ENCODE measurements at places on chromosomes 7 and 10. TPM values are rescaled to one million over a fixed set of nuclear protein-coding genes. Genes with fewer than 3 reads are reported as not detected.

- no peak for DNase-seq
These were observed 46.8 kb upstream of the STEAP1B start for GRCh38 chr7:22546769-22547168.

DNA sequence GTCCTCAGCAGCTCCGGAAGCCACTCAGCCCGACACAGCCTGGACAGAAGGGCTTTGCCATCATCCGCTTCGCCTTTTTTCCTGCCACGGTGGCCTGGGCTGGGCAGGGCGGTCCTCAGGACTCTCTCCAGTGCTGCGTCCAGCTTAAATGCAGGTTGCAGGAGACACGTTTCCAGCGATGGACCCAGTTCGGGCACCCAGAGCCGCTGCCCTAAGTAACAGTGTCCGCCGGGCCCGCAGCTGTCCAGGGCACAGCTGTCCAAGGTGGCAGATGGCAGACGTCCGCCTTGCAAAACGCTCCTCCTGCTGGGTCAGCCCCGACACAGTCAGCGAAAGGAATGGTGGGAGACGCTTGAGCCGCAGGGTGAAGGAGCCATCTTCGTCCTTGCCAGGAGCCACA lies 37.0 kb upstream of the FOXL3 start:
- no peak for DNase-seq

The CFAP70 gene
- total RNA-seq: 0.78 TPM

The VSIR gene
- 11.7 TPM for total RNA-seq

DNA sequence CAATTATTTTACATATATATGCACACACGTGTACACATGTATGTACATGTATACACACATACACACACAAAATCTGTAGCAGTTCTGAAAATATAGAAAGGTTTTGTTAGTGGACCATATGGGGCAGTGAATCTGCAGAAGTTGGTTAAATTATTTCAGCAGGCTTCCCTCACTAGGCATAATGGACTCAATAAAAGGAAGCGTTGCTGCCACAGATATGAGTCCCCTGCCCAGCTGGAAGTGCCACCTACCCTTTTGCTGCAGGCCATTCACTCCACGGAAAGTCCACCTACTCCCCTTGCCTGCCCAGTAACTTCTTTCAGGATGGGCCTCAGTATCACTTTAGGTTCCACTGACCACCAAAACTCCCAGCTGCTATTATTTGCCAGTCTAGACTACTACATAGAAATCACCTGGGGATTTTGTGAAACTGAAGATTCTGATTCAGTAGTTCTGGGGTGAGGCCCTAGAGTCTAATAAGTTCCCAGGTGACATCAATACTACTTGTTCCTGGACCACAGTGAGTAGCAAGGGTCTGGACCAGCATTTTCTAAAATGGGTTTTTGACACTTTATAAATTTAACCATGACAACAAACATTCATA lies 29.3 kb upstream of the CROT start:
- DNase-seq: no peak

DNA sequence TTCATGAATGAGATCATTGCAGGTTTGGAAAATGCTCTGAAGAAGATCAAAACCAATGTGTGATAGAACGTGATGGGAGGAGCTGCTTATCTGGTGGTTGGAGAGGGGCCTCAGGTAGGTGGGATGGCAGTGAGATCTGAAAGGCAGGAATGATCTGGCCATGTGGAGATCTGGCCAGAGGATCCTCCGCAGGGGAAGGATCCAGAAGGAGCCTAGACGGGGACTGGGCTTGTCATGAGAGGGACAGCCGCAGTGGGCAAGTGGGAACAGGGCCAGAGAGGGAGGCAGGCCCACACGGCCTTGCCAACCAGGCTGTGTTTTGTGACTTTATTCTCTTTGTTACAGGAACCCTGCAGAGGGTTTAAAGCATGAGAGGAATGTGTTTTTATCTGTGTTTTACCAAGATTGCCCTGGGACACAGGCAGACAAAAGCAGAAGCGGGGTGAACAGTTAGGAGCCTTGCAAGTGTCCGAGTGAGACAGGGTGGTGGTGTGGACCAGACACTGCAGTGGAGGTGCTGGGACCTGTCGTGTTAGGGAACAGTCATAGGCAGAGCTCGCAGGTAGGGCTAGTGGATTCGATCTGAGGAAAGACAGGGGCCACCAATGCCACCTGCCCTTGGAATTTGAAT lies 66.6 kb downstream of the TLL2 start:
- no peak for DNase-seq

DNA sequence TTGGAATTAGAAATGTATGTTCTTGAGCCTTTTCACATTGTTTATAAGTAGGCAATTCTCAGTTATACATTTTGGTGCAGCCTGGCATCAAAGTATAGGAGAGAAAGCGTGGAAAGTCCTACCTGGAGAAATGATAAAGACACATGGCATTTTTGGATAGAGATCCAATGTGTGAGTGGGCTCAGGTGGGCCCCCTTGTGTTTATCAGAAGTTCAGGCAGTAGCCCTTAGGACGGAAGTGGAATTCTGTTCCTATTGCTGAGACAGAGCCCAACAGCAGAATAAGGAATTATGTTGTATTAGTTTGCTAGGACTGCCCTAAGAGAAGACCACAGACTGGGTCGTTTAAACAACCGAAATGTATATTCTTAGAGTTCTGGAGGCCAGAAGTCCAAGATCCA lies 85.2 kb upstream of the AMPH start:
- DNase-seq: no peak

GRCh38 chr10:17891435-17891834 lies 60.3 kb upstream of the SLC39A12 start:
- no peak for DNase-seq

The NFKB2 gene
- 47.8 TPM for total RNA-seq

DNA sequence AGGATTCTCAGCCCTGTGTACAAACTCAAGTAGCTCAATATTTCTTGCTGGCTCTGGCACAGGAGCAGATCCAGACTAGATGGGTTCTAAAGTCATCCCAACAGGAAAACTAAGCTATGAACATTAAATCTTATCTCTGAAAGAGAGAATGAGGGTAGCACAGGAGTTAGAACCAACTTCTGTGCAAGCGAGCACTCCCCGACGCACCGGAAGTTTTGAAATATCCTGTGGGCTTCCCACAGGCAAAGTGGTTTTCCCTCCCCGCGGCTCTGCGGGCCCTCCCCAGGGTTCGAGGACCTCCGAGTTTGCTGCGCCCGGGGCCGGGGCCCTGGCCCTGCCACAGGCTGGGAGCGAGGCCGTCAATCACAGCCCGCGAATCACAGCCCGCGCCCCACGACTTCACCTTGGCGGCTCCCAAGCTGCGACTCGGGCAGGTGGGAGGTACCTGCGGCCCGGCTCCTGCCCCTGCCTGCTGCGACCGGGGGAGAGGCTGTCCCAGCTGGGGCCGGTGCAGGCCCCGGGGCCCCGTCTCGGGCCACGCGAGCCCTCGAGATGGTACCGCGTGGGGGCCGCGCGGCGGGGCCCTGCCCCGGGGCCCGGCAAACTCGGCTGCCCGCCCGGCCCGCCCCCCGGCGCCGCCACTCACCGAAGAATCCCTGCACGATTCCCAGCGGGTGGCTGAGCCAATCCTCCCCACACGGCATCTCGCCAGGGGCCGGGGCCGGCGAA lies 598 bp downstream of the MCMBP start:
- peak; percentile 40 for DNase-seq

DNA sequence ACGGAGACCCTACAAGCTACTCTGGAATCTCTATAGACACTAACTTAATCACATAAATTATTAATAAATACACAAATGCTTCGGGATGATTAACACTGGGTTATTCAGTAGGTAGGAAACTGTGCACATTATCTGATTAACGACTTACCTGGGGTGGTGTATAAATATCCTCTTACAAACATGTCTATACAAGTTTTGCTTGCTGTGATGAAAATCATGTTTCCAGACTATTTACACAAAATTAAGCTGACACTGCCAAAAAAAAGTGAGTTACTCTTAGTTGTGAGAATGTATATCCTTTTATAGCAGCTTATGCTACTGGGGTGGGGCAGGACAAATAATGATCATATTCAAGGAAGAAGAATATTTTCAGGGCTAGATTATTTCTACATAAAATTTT lies 314.6 kb downstream of the C7orf25 start:
- no peak for DNase-seq

GRCh38 chr7:37329940-37330339 lies 118.7 kb downstream of the ELMO1 start:
- no peak for DNase-seq

GRCh38 chr7:64873155-64873500 lies 29.9 kb upstream of the ZNF273 start:
- DNase-seq: no peak

The DNAJC30 gene
- 10.7 TPM for total RNA-seq

- peak; percentile 88 for DNase-seq
These were observed 8.9 kb downstream of the ANXA11 start for GRCh38 chr10:80196270-80196949.

DNA sequence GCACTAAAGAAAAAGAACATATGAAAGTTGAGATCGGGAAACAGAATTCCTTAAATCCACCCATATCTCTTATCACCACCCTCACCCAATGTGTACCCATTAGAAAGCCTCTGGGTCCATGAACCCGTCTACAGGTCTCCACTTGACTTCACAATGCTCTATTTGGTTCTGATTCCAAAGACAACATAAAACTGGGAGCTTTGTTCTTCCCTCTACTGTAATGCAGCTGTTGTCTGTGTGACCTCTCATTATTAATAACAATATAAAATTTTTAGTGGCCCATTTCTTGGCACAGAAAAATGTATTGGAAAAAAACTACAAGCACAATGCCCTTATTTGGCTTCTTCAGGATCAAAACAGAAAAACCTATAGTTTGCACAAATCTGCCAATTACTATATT lies 30.0 kb downstream of the DOCK4 start:
- DNase-seq: no peak

- DNase-seq: peak; percentile 73
These were observed 178.3 kb downstream of the CDCA7L start for GRCh38 chr7:21767300-21767900.

DNA sequence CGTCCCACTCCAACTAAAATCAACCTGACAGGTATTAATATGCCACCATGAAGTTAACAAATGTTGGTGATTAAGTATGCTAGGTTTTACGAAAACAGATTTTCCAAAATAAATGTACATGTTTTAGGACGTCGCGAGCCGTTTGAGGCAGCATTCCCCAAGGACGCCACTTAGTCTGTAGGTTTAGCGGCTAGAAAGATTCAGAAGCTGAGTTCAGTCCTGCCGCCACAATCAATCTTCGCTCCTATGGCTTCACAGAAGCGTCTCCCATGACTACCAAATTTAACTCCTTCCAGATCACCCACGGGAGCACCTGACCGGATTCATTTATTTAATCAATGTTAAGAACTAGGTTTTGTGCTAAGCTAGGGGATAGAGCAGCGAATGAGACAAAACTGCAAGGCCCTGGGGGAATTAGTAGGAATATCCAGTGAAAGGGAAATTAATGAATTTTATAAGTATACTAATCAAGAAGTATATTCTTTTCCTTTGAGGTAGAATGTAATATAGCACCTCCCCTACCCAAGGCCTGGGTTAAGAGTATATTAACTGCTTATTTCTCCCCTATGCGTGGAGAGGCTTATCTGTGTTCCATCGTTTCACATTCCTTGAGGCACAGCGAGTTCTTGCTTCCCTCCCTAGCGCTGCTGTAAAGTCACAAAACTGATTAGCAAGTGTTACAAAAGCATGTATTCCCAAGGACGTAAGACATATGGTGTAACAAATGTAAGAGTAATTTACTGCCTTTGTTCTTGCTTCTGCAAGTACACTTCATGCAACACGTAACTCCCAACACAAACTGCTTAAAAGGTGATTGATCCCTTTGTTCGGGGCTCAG lies 994 bp upstream of the CYP51A1 start:
- peak; percentile 4 for DNase-seq

The PSD gene
- 0.78 TPM for total RNA-seq

DNA sequence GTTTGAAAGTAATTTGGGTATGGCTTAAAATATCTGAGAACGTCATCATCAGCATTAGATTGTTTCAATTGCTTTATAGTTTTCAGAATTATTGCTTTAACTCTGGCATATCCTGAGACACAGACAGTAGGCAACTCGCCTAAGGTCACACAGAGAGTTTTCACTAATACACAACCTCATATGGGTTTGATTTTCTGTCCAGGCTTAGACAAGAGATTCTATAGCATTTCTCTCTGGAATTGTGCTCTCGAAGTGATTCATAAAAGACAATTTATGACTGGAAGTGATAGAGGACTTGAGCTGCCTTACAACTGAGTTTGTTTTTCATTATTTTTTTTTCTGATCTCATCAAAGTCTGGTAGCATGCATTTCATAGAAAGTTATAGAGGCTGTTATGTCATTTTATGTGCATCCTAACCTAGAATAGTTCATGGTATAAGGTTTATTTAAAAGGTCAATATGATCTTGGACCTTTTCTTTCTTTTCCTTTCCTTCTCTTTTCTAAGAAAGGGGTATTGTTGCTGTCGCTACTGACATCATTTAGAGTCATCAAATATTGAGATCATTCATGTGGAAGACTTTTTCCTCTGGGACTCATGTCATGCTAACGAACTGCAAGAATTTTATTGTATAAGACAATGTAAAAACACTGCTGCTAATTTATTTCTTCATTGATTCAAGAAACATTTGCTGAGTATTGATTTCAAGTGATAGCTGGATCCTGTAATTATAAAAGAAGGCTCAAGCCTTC lies 278.2 kb downstream of the PLXDC2 start:
- DNase-seq: no peak

GRCh38 chr7:2622869-2623697 lies 8.7 kb upstream of the TTYH3 start:
- DNase-seq: no peak

DNA sequence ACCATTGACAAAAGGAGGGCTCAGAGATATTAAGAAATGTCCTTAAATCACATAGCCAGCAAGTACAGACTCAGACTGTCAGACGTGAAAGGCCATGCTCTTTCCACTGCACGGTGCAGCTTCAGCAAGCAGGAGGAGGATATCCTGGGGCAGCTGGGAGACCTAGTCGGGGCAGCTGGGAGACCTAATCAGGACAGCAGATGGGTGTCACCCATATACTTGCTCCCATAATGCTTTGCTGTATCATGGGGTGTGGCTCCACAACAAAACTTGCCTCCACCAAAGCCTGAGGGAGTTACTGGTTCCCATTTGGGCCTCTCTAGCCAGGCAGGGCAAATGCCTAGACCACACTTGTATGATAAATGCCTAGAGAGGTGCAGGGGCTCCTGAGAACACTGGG lies 55.4 kb downstream of the GRID1 start:
- no peak for DNase-seq

The ADAM12 gene
- total RNA-seq: 14.0 TPM

- peak; percentile 84 for DNase-seq
These were observed 11.9 kb upstream of the LRRC27 start for GRCh38 chr10:132319853-132320653.

GRCh38 chr10:32171204-32171603 lies 115.0 kb upstream of the KIF5B start:
- DNase-seq: no peak

- no peak for DNase-seq
These were observed 82.6 kb upstream of the ARHGAP21 start for GRCh38 chr10:24806262-24806661.
